ENCODE measurements at places on chromosomes 5 and 9.

DNA sequence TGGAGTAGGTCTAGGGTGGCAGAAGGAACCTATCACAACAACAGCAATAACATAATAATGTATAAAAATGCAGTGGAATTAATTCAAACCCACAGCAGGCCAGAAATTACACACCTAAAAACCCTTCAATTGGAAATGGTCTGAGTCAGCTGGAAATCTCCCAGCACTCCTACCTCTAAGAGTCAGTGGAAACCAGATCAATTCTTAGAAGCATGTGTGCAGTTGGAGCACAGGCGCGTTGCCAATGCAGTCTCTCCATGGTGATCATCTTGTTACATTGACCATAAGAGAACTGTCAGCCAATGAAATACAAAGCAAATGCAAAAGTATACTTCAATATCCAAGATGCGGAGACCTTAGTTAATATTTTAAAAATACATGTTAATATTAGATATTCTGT is 15.1 kb upstream of the CSNK1G3 start:
- peak; percentile 39 for ATAC-seq

GRCh38 chr5:80223561-80223960 is 32.3 kb downstream of the SERINC5 start:
- ATAC-seq: no peak

- no peak for ATAC-seq
Observed at GRCh38 chr5:175599210-175599609, 58.7 kb upstream of the HRH2 start.

- no peak for ATAC-seq
Observed at GRCh38 chr9:82140471-82140870, 151.9 kb downstream of the SPATA31D1 start.

DNA sequence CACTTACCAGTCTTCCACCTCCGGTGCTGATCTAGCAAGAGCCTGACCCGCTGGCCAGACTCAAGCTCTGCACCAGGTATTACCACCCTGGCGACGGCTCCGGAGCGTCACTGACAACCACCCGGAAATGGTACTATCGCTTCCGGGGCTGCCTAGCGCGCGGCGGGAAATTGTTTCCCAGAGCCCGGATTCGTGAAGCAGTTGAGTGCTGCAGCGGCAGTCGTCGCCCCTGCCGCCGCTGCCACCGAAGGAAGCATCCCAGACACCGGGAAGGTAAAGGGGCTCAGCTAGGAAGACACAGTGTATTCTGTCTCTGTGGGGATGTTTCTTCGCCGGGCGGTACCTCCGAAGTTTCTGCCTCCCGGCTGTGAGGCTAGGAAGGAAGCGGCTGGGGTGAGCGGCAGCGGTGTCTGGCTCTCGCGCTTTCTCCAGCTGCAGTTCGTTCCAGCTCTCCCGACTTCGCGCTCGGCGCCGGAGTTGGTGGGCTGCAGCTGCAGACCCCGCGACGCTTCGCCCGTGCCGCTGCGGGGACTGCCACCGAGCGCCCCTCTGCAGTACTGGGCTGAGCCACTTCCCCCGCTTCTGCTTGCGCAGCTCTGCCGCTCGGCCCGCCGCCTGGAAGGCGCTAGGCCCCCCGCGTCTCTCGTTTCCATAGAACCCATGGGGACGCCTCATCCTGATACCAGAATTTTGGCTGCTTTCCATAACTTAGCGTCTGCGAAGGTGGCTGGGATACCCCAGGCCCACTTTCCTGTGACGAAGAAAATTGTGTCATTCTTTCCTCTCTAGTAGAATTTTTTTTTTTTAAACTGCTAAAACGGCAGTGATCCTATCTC is at the start of the genes KIAA0825 and SLF1:
TSS of gene KIAA0825 (minus strand) at position 112 of the 836 bp plus-strand sequence. CDS start 81,478 bp downstream, outside the sequence.
TSS of gene SLF1 (plus strand) at position 177 of the 836 bp plus-strand sequence. CDS start 10,142 bp downstream, outside the sequence.
- ATAC-seq: peak; percentile 95

GRCh38 chr9:137194909-137195308 is 5.6 kb downstream of the TPRN start:
- ATAC-seq: no peak

- no peak for ATAC-seq
Observed at GRCh38 chr5:89064736-89065135, 181.8 kb upstream of the MEF2C start.

GRCh38 chr9:79829566-79830302 is 258.0 kb downstream of the TLE4 start:
- no peak for ATAC-seq

- no peak for ATAC-seq
Observed at GRCh38 chr9:135985889-135986288, 24.7 kb upstream of the UBAC1 start.

- no peak for ATAC-seq
Observed at GRCh38 chr5:60473654-60474053, 226.3 kb downstream of the DEPDC1B start.

- no peak for ATAC-seq
Observed at GRCh38 chr9:72960446-72960845, 7.6 kb upstream of the ALDH1A1 start.

DNA sequence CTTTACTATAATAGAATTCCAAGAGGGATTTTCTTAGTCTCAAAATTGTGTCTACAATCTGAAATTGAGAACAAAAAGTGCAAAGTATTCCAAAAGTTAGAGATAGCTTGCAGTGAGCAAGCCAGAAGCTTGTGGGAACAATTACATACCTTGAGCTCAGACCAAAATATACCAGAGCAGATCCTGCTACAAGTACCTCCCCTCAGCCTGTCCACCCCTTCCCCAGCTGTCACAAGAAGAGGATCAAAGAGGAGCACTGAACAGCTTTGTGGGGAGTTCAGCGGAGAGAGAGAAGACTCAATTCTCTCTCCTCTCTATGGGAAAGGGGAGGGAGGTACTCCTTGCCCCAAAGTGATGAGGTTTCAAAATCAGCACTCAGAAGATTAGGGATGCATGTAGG is 869.2 kb upstream of the DMAC1 start:
- no peak for ATAC-seq

GRCh38 chr9:89352451-89352850 is 34.2 kb downstream of the SECISBP2 start:
- ATAC-seq: no peak

- ATAC-seq: no peak
Observed at GRCh38 chr5:101418713-101419118, 515.6 kb upstream of the ST8SIA4 start.

DNA sequence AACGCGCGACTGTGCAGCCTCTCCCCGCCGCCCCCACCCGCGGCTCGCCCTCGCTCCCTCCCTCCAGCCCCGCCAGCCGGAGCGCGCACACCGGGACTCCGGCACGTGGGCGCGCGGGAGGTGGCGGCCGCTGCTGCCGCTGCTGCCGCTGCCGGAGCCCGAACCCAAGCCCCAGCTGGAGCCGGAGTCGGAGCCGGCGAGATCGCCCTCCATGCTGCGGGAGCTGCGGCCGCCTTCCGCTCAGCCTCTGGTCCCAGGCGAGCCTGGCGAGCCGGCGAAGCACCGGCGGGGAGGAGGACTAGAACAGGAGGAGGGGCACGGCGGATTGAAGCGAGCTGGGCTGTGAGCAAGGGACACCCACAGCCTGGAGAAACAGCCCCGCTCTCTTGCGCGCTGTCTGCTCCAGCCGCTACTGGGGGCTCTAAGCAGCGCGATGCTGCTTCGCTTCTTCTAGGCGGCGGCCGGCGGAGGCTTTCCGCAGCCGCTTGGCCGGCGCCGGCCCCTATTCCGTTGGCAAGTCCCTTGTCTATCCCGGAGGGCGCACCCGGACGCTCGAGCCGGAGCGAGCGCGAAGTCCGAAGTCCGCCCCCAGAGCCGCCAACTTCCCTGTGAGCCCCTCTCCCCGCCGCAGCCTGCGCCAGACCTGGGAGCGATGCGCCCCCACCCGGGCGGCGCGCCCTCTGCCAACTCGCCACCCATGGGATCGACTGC is 598.7 kb upstream of the SGCD start:
- peak; percentile 77 for ATAC-seq

DNA sequence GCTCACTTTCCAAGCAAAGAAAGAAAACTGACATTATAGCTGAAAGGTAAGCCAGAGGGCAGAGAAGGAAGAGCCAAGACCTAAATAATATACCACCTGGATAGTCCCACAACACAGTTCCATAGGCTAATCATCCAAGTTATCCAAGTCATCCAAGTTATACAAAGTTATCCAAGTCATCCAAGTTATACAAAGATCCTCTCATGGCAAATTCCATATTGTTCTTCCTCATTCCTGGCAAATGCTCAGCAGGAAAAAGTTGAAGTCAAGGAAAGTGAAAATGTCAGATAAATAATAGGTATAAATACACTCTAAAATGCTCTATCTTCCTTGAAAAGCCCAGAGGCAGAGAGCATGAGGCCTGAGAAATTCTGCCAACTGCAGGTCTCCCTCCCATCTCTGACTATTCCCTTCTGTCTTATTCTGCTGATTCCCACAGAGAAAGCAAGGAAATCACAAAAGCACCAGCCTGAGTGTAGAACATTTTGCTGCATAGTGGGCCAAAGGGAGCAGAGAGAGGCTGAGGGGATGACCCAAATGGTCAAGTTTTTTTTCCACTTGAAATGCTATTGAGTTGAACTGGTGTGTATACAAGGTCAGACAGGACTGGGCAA is 12.5 kb downstream of the MCTP1 start:
- no peak for ATAC-seq

GRCh38 chr5:154308443-154309370 is 118.2 kb downstream of the GALNT10 start:
- no peak for ATAC-seq

GRCh38 chr5:178232124-178232919 is at the start of gene PHYKPL:
Gene PHYKPL (minus strand): TSS chr5:178232802. CDS start chr5:178232550, 252 bp downstream.
- ATAC-seq: peak; percentile 50

DNA sequence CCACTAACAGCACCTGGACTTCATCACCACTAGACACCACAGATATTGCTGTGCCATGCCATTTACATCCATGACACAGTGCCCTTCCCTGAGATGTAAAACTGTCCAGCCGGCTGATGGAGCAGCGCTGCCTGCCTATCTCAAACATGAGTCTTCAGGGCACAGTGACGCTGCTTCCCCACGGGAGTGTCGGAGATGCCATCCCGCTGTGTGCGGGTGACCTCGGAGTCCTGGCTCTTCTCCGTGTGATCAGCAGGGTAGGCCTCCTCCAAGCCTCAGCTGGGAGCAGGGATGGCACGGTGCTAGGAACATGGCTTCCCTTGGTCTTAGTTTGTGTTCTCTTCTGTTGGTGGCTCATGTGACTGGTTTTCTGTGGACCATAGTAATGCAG is 130.3 kb upstream of the FAM120A start:
- no peak for ATAC-seq

- ATAC-seq: no peak
Observed at GRCh38 chr9:69258551-69258950, 66.5 kb upstream of the ENTREP1 start.

GRCh38 chr5:171858303-171858702 is 72.7 kb downstream of the SMIM23 start:
- ATAC-seq: no peak

GRCh38 chr9:137488327-137488653 is 29.2 kb upstream of the NSMF start:
- ATAC-seq: no peak

- ATAC-seq: peak; percentile 67
Observed at GRCh38 chr5:76489877-76490688, 87.0 kb downstream of the IQGAP2 start.
